ENCODE measurements at places on chromosomes 5 and 9.

DNA sequence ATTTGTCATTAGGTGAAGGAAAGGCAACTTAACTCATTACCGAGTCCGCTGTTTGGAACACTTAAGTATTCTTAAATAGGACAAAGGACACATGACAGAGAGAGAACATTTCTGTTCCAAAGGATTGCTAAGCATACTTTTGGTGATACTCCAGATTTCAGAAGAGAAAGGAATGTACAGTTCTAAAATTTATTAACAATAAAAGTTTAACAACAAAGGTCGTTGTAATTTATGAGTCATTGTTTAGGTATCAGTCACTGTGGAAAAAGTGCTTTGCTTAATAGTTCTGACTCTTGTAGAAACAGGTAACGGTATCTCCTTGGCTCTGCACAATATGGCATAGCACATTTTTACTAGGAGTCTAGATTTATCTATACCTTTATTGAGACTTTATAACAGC, 36.3 kb upstream of the PAM start:
- no peaks in the 10 kb centered on the region for H3K36me3 ChIP-seq
- H3K27ac ChIP-seq: no peak overlapping the region
- H3K4me1 ChIP-seq: no peaks in the 10 kb centered on the region
- no peak for DNase-seq
- H3K4me3 ChIP-seq: no peak overlapping the region

- no peaks in the 10 kb centered on the region for H3K4me1 ChIP-seq
- DNase-seq: no peak
Observed at GRCh38 chr9:124684169-124684568, 86.9 kb downstream of the NR6A1 start.

- DNase-seq: no peak
- no peaks in the 10 kb centered on the region for H3K36me3 ChIP-seq
- no peak overlapping the region for H3K4me3 ChIP-seq
- peaks cover 20% of the 10 kb centered on the region for H3K4me1 ChIP-seq
- H3K27ac ChIP-seq: no peak overlapping the region
- H3K27me3 ChIP-seq: no peaks in the 10 kb centered on the region
Observed at GRCh38 chr5:73921741-73922140, 295.7 kb downstream of the ARHGEF28 start.

DNA sequence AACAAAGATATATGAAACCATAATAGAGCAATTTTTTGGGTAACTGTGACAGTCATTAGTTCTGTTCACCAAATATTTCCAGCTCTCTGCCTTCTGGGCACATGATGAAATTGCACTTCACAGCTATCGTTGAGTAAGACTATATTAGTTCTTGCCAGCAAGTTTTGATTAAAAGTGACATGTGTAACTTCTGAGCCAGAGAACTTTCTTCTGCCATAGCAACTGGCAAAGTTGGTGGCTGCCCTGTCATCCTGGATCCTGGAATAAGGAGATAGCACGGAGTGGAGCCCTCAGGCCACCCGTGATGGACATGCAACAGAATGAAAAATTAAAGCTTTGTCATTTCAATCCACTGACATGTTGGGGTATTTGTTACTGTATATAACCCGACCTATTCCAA, 194.4 kb upstream of the VCAN start:
- no peak overlapping the region for H3K4me3 ChIP-seq
- no peaks in the 10 kb centered on the region for H3K27me3 ChIP-seq
- peaks cover 11% of the 10 kb centered on the region for H3K4me1 ChIP-seq
- DNase-seq: no peak
- no peaks in the 10 kb centered on the region for H3K36me3 ChIP-seq
- no peak overlapping the region for H3K27ac ChIP-seq

GRCh38 chr5:111784491-111785181, 27.6 kb upstream of the NREP start:
- no peaks in the 10 kb centered on the region for H3K4me1 ChIP-seq
- H3K4me3 ChIP-seq: no peak overlapping the region
- no peak for DNase-seq
- H3K27ac ChIP-seq: no peak overlapping the region
- H3K36me3 ChIP-seq: no peaks in the 10 kb centered on the region
- H3K27me3 ChIP-seq: no peaks in the 10 kb centered on the region

DNA sequence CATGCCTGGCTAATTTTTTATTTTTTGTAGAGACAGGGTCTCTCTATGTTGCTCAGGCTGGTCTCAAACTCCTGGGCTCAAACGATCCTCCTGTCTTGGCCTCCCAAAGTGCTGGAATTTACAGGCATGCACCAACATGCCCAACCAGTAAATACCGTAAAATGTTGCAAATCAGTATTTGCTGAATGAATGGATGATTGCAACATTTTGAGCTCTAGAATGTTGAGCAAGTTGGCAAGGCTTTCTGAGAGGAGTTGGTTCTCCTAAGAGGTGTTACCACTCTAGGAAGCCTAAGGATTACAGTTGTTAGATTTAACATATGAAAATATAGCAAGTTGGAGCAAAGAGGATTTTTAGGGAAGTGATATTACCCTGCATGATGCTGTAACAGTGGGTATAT, 15.6 kb upstream of the DMXL1 start:
- H3K4me1 ChIP-seq: no peaks in the 10 kb centered on the region
- no peak overlapping the region for H3K27ac ChIP-seq
- no peaks in the 10 kb centered on the region for H3K36me3 ChIP-seq

DNA sequence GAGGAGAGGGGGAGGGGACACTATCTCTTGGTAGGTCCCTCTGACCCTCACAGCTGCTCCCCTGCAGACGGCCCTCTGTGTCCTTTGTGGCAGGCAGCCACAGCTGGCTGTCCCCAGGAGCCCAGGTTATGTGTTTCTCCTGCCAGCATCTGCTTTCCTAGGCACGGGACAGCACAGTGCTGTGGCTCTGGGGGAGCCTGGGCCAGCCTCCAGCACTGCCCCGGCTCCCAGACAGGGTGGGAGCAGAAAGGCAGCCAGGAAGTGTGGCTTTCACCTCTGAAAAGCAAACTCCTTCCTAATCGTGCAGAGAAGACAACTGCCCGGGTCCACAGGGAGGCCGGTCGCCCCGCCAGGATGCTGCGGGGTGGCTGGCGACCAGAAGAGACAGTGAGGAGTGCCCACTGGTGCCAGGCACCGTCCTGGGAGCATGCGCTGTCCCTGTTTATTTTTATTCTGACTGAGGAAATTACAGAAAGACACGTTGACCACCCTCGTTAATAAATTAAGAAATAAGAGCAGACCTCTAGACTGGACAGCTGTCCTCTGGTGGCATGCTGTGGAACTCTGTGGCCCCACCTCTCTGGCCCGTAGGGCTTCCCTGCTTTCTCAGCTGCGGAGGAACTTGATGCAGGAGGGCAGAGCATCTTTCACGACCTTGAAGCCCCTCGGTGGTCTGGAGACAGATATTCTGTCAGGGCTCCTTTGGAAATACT, 240.3 kb downstream of the FANCC start:
- no peak overlapping the region for H3K27ac ChIP-seq
- H3K36me3 ChIP-seq: no peaks in the 10 kb centered on the region
- H3K4me3 ChIP-seq: no peak overlapping the region
- peaks cover 43% of the 10 kb centered on the region for H3K4me1 ChIP-seq
- no peak for DNase-seq

DNA sequence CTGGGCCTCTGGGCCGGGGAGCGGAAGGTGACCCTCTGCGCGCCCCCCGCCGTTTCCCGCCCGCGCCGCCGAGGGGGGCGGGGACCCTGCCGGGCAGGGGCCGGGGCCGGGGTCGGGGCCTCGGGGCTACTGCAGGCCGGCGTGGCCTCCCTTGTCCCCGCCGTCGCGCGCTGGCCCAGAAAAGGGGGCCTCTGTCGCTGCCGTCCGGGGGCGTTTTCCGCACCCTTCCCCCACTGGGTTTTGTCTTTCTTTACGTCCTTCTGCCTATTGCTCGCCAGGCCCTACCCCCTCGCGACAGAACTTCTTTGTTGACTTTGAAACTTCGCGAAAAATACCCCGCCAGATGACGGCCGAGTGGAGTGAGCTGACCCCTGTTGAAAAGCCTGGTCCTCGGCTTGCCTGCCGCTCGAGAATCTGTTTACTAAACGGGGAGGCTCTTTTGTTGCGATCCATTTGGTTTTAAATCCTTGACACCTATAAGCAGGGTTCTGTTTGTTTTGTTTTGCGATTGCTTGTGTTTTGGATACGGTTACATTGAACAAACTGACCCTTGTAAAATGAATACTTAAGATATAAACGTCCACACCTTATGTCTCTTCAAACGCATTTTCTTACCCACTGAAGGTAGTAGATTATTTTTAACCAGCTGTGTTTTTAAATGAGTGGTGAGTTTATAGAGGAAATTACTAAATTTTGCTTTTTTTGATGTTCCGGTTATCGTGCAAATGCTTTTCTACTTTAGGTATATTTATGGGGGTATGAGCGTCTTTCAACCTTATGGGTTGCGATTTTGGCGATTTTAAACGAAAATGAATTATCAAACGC, 765 bp downstream of the MARCHF6 start:
- peaks cover 27% of the 10 kb centered on the region for H3K4me1 ChIP-seq
- DNase-seq: peak; percentile 63
- H3K4me3 ChIP-seq: peak overlapping the region; percentile 98
- no peaks in the 10 kb centered on the region for H3K36me3 ChIP-seq
- peak overlapping the region; percentile 99 for H3K27ac ChIP-seq

GRCh38 chr5:5609935-5610334, 187.5 kb downstream of the ICE1 start:
- no peak for DNase-seq
- no peak overlapping the region for H3K4me3 ChIP-seq
- no peaks in the 10 kb centered on the region for H3K4me1 ChIP-seq
- no peaks in the 10 kb centered on the region for H3K36me3 ChIP-seq
- no peaks in the 10 kb centered on the region for H3K27me3 ChIP-seq

DNA sequence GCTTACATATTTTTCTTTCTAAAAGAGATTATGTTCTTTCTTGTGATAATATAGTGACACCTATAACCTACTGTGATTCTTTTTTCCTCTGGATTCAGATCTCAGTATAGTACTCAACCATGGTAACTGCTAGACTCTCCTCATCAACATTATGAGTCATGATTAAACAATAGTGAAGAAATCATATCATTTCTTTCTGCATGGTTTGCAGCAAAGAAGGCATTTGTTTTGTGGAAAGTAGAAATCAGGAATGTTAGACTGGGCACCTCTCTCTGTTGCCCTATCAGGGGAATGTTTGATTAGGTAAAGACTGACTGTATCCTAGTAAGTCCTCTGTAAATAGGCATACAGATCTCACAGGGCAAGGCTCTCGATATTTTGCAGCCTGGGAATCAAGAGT, 25.6 kb upstream of the SMC2 start:
- no peaks in the 10 kb centered on the region for H3K27me3 ChIP-seq
- H3K4me1 ChIP-seq: no peaks in the 10 kb centered on the region
- no peak overlapping the region for H3K27ac ChIP-seq
- DNase-seq: no peak
- no peak overlapping the region for H3K4me3 ChIP-seq
